ELF-1 (cell line): ENCODE measurements at places on chromosomes 7 and 10.

GRCh38 chr10:59373071-59373470, 10.7 kb upstream of the FAM13C start:
- no peak for DNase-seq

- no peak for DNase-seq
Observed at GRCh38 chr7:37427276-37427940, 21.3 kb downstream of the ELMO1 start.

DNA sequence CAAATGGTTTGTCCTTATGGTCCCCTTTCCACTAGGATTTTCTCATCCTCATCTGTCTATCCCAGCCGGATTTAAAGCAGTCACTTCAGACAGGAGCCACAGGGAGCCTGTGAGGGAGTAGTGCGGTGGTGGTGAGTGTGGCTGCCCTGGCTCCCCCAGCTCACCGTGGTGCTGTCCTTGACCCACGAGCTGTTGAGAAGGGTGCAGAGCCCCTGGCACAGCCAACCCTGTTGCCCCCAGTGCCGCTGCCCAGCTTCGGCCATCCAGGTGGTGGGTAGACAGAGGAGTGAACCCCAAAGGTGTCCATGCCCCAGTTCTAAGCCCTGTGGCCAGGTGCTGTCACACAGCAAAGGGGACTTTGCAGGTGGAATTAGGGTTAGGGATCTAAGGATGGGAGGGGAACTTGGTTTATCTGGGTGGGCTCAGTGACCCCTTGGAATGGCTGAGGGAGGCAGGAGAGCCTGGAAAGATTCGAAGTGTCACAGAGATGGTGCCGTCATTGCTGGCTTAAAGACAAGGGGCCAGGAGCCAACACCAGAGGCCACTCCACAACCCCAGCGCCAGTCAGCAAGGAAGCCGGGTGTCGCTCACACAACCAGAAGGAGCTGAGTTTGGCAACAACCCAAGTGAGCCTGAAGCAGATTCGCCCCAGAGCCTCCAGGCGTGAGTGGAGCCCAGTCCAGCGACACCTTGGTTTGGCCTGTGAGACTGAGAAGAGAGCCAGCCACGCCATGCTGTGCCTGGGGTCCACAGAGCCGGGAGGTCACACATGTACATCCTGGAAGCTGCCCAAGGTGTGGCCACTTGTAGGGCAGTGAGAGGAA, 142.4 kb downstream of the ADCY1 start:
- no peak for DNase-seq

GRCh38 chr7:138898255-138898654, 82.9 kb downstream of the KIAA1549 start:
- no peak for DNase-seq

- no peak for DNase-seq
Observed at GRCh38 chr7:72032934-72033333, 379.2 kb downstream of the CALN1 start.

GRCh38 chr7:135188298-135188984, 17.9 kb upstream of the CYREN start:
- no peak for DNase-seq

GRCh38 chr7:106070567-106071254, 41.4 kb downstream of the SYPL1 start:
- no peak for DNase-seq

- DNase-seq = no peak
Observed at GRCh38 chr10:112778579-112778978, 171.5 kb upstream of the TCF7L2 start.
